ENCODE measurements at places on chromosomes 7 and 10.

DNA sequence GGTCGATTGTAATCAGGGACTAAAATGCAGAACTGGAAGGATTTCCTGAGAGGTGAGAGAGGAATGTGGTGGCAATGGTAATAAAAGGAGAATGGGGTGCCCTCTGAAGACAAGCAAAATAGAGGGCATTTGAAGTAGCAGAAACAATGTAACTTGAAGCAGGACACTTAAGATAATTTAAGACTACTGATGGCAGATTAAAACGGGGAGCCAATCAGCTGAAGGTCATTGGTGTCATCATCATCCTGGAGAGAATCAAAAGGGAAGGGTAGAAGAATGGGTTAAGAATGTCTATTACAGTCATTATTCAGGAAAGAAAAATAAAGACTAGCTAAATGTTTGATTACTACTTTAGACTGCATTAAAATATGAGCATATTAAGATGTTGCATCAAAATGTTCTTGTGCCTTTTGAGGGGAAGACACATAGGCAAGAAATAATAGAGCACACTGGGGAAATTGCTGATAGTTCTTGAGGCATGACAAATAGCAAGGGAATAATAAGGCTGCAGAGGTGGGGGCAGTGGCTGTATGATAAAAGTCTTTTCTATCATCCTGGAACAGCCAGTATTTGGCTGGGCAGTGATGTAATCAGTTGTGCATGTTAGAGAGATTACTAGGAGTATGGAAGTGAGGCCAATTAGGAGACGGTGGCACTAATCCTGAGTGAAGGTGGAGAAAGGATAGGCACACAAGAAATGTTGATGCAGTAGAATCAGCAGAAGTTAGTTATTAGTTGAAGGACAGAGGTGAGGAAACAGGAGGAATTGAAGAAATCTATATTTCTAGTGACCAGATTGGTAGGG lies 60.2 kb downstream of the CCDC71L start:
- peaks cover 9% of the 10 kb centered on the region for H3K4me1 ChIP-seq
- no peak for DNase-seq
- H3K4me3 ChIP-seq = no peak overlapping the region

- no peak overlapping the region for H3K27ac ChIP-seq
- peaks cover 8% of the 10 kb centered on the region for H3K4me1 ChIP-seq
- H3K36me3 ChIP-seq = no peaks in the 10 kb centered on the region
- H3K4me3 ChIP-seq = no peak overlapping the region
Measured at GRCh38 chr10:3747248-3747960, 37.6 kb downstream of the KLF6 start.

DNA sequence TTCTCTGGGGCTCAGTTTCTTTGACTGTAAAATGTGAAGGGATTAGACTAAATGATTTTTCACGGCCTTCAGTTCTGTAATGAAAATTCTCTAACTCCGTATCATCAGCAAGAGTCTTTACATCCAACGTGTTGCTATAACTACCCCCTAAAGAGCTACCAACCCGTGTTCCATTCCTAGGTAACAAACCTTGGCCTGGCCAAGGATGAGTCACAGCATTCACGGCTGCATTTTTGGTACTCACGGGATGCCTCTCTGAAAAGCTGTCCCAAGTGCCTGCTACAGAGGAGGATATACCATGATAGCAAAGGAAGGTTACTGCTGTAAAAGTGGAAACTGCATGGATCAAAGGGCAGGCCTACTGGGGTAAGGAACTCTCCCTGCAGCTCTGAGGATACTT lies 5.9 kb downstream of the LRRC4 start:
- no peaks in the 10 kb centered on the region for H3K36me3 ChIP-seq
- H3K4me1 ChIP-seq = peaks cover 33% of the 10 kb centered on the region
- peaks cover 8% of the 10 kb centered on the region for H3K27me3 ChIP-seq
- no peak overlapping the region for H3K27ac ChIP-seq
- H3K4me3 ChIP-seq = no peak overlapping the region

GRCh38 chr10:51002469-51002868 lies 71.8 kb upstream of the PRKG1 start:
- no peak overlapping the region for H3K4me3 ChIP-seq
- DNase-seq = no peak
- no peaks in the 10 kb centered on the region for H3K27me3 ChIP-seq
- peaks cover 9% of the 10 kb centered on the region for H3K4me1 ChIP-seq
- no peaks in the 10 kb centered on the region for H3K36me3 ChIP-seq

DNA sequence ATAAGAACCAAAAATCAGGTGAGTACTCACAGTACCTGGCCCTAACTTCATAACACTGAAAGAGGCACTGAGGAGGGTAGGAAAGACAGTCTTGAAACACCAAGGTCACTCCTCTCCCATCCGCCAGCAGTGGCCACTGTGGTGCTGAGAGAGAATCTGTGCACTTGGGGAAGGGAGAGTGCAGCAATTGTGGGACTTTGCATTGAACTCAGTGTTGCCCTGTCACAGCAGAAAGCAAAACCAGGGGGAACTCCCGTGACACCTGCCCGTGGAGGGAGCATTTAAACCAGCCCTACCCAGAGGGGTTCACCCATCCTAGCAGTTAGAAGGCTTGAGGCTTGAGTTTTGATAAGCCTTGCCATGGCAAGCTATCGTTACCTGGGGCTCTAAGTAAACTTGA lies 35.2 kb upstream of the MAP3K8 start:
- no peak for DNase-seq
- H3K4me3 ChIP-seq = no peak overlapping the region
- H3K4me1 ChIP-seq = no peaks in the 10 kb centered on the region
- H3K27me3 ChIP-seq = no peaks in the 10 kb centered on the region
- no peak overlapping the region for H3K27ac ChIP-seq
- H3K36me3 ChIP-seq = no peaks in the 10 kb centered on the region

DNA sequence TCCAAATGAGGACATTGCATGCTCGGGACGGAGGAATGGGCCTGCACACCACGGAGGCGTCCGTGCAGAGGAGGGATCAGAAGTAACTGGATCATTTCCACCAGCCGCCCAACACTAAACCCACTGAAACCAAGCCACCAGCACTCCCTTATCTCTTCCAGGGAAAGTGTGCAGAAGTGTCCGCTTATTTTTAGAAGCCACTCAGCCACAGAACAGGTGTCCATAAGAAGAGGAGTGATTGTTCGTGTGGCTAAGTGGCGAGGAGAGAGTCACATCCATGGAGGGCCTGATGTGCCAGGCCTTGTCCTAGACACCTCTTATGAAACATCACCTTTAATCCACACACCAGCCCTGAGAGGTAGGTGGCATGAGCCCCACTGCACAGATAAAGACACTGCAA lies 407.9 kb upstream of the NPVF start:
- no peaks in the 10 kb centered on the region for H3K4me1 ChIP-seq
- no peak for DNase-seq
- no peak overlapping the region for H3K27ac ChIP-seq
- no peak overlapping the region for H3K4me3 ChIP-seq
- no peaks in the 10 kb centered on the region for H3K27me3 ChIP-seq
- H3K36me3 ChIP-seq = no peaks in the 10 kb centered on the region

DNA sequence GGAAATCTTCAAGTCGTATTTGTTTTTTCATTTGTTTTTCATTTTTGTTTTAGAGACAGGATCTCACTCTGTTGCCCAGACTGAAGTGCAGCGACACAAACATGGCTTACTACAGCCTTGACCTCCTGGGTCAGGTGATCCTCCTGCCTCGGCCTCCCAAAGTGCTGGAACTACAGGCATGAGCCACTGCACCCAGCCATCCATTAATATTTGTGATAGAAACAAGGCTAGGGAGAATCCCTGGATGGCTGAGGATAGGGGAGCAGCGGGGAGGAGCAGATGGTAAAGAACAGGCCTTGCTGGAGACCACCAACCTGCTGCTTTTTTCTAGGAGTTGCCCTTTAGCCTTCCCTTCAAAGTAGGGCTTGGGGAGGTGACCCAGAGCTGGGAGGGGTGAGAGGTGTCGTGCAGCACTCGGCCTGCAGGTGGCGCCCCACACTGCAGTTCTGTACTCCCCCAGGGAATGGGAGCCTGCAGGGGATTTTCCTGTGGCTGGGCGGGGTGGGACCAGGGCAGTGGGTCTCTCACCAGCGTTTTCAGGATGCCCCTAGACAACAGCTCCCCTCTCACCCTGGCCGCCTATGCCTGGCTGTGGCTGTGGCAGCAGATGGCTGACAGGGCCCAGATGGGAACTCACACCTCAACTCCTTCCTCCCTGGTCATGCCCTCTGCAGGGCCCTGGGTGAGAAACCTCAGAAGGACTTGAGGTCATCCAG lies 12.6 kb upstream of the CDH23 start:
- peak; percentile 78 for DNase-seq
- H3K27me3 ChIP-seq = no peaks in the 10 kb centered on the region
- H3K36me3 ChIP-seq = no peaks in the 10 kb centered on the region
- no peak overlapping the region for H3K27ac ChIP-seq

GRCh38 chr10:107417446-107417845 lies 252.9 kb upstream of the SORCS1 start:
- H3K36me3 ChIP-seq = no peaks in the 10 kb centered on the region
- no peaks in the 10 kb centered on the region for H3K27me3 ChIP-seq
- no peak overlapping the region for H3K4me3 ChIP-seq
- no peak for DNase-seq
- H3K4me1 ChIP-seq = no peaks in the 10 kb centered on the region
- no peak overlapping the region for H3K27ac ChIP-seq

DNA sequence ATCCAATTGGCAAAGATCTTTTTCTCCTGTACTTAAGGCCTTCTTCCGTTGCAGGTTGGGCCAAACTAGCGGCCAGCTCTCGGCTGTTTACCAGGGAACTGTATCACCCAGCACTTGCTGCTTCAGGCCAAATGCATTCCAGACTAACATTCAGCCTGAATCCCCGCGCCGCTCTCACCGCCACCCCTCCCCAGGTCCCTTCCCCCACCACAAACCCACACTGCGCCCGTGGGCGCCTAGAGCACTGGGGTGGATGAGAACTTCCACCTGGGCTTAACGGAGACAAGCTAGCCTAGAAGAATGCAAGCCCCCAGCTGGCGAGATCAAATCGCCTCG lies 676 bp downstream of the TCAF1 start:
- peaks cover 52% of the 10 kb centered on the region for H3K4me1 ChIP-seq
- peak overlapping the region; percentile 96 for H3K4me3 ChIP-seq
- H3K36me3 ChIP-seq = no peaks in the 10 kb centered on the region
- peak overlapping the region; percentile 97 for H3K27ac ChIP-seq
- DNase-seq = no peak
